ENCODE measurements at places on chromosomes 11 and 22. TPM values are rescaled to one million over a fixed set of nuclear protein-coding genes. Genes with fewer than 3 reads are reported as not detected.

SPINDOC gene
- 9.4 TPM for polyA plus RNA-seq

TM7SF2 gene
- polyA plus RNA-seq: 48.7 TPM

OR51B6 gene
- polyA plus RNA-seq: not detected

IGF2 gene
- polyA plus RNA-seq: 4.4 TPM

RNF169 gene
- polyA plus RNA-seq: 0.78 TPM

TAF1D gene
- polyA plus RNA-seq: 199 TPM

SYT7 gene
- 1.6 TPM for polyA plus RNA-seq

OR8D4 gene
- not detected for polyA plus RNA-seq

All from GM23338 (cell line).